ENCODE measurements at places on chromosomes 2 and 18.

- DNase-seq = no peak
These were observed 19.0 kb downstream of the BOK start for GRCh38 chr2:241577413-241578122.

- no peak for DNase-seq
These were observed 164.2 kb downstream of the ANTXR1 start for GRCh38 chr2:69177063-69177771.

- no peak for DNase-seq
These were observed 431.6 kb downstream of the ERBB4 start for GRCh38 chr2:212107014-212107413.

DNA sequence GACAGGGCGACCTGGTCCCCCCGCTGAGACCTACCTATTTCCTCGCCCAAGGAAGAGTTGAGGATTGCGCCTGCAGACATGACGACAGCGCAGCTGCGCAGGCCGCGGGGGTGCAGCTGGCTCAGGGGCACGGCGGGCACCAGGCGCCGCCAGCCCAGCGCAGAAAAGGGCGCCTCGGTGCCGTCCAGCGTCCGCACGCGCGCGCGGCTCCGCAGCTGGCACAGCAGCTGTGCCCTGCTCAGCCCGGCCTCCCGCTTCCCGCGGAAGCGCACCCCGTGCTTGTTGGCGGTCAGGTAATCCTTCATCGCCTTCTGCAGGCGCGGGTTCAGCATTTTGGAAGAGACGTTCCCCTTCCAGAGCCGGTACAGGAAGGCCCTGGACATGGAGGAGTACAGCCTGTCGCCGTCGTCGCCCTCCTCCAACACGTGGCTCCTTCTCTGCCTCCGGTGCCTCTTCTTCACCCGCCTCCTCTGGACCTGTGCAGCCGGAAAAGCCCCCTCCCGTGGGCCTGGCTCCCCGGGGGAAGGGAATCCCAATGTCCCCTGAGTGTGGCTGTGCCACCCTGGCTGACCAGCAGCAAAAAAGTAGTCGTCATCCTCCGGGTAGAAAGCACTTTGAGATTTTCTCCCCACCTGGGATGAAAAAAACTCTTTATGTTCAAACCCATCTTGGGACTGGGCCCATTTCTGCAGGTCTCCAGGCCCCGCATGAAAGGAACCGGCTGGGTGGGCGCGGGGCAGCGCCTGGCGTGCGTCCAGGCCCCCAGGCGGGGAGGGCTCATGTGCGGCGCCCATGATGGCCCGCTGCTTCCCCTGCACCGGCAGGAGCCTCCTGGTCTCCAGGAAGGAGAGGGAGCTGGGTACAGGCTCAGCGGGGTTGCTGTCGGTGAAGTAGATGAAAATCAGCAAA is 42.7 kb downstream of the ST6GAL2 start:
- DNase-seq = no peak

- no peak for DNase-seq
These were observed 37.0 kb upstream of the CRIM1 start for GRCh38 chr2:36318547-36318946.

DNA sequence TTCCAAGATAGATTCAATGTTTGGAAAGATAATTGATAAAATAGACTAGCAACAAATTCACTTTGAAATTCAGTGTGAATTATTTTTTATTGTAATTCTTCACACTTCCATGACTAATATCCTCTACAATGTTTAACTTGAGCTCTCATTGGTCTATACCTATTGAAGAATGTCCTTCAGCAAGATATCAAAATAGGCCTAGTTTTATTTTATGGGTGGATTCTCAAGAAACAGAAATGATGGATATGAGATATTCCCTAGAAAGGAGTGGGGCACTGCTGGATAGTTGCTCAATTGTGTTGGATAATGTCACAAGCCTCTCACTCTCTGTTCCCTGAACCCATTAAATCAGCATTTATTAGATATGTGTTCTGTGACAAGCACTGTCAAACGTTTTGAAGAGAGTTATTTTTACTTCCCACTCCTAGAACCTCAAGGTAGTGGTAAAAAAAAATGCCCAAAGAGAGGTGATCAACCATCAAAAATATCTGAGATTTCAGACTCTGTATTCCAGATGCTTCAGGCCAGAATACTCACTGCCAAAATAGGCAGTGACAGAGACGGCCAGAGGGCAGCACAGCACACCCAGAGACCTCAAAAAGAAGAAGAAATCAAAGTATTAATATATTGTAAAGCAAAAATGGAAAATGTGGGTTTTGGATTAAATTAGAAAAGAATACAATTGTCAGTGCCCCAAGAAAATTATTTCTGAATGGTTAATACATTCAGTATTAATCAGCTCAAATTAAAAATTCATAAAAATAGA is 87.5 kb downstream of the TRIB2 start:
- DNase-seq = no peak

DNA sequence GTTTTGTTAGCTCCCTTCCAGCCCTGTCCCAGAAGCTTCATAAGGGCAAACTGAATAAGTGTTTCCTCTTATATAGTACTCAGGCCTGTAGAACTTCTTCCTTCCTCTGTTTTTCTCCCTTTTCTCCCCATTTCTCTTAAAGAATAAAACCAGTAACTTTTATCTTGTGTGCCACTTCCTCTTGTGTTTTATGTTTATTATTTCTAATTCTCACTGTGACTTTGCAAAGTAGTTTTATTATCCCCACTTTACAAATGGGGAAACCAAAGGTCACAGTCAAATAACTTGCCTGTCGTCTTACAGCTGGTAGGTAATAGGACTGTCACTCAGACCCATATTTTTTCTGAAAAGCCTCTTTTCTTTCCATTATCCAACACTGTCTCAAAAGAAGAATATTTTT is 42.4 kb downstream of the RBBP8 start:
- no peak for DNase-seq

GRCh38 chr18:74994502-74995418 is 214.2 kb downstream of the PTGR3 start:
- peak; percentile 55 for DNase-seq

GRCh38 chr2:171921970-171922229 is 361 bp upstream of the HAT1 start:
- no peak for DNase-seq

GRCh38 chr2:47270421-47270820 is 115.3 kb upstream of the STPG4 start:
- no peak for DNase-seq

DNA sequence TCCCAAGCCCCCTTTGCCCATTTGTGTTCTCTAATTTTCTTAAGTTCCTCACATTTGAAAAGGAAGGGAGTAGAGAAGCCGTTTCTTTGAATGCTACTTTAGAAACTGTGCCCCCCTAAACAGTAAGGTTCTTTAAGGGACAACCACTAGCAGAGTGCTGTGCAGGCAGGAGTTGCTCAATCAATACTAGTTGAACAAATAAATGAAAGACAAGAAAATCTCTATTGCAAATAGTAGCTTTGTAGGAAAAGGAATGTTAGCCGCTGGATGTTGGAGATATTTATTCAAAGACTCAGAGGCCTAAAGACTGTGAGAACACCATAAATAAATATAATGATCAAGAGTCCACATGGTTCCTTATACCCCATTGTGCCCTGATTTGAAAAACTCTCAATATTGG is 119.8 kb upstream of the SMAD7 start:
- no peak for DNase-seq

DNA sequence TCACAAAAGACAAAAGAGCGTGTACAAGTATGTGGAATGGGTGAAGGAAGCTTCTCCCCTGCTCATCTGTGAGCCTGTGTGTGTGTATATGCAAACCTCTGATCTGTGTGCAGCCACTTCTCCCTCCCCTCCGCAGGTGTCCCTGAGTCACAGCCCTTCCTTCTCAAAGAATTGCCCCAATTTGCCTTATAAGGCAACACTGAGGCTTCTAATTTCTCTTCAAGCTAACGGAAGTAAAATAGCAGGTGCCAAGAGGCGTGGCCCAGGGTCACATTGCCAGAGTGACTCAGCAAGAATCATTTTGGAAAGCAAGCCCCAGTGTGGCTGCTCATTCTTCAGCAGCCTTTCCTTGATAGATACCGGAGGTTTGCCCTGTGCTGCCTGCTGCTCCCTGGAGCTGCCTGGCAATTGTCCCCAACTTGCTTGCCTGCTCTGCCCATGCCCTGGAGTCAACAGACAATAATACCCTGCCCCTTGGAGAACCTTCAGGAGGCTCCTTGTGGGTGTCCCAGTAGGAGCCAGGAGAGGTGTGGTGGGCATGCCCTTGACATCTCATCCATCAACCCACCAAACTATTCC is 37.3 kb upstream of the BMP10 start:
- DNase-seq = peak; percentile 92

GRCh38 chr2:69300650-69301049 is 86.4 kb downstream of the GFPT1 start:
- DNase-seq = no peak

GRCh38 chr18:60090170-60090569 is 190.4 kb downstream of the PMAIP1 start:
- DNase-seq = no peak

- no peak for DNase-seq
These were observed 81.9 kb downstream of the MEP1B start for GRCh38 chr18:32271672-32272208.

DNA sequence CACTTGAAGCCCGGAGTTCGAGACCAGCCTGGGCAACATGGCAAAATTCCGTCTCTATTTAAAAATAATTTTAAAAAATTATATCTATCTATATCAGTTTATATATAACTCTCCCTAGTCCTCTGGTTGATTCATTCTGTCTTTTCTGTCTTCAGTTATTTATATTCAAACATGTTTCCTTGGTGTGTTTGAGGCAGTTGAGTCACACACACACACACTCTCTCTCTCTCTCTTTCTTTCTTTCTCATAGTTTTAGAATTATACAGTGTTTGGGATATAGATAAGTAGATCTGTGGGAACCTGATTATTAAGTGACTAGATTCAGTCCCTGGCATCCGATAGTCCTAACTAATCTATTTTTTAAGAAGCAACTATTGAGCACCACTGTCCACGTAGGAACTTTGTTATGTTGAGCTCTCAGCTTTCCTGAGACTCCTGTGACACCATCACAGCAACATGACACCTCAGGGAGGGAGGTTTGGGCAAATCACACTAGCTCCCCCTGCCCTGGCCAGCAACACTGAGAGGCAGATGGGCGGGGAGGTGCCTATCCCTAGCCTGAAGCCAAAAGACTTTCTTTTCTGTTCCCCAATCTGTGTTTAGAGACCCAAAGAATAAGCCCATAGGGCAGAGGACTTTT is 482.7 kb downstream of the DLGAP1 start:
- DNase-seq = no peak

GRCh38 chr2:207332480-207333212 is 166.9 kb upstream of the KLF7 start:
- no peak for DNase-seq

DNA sequence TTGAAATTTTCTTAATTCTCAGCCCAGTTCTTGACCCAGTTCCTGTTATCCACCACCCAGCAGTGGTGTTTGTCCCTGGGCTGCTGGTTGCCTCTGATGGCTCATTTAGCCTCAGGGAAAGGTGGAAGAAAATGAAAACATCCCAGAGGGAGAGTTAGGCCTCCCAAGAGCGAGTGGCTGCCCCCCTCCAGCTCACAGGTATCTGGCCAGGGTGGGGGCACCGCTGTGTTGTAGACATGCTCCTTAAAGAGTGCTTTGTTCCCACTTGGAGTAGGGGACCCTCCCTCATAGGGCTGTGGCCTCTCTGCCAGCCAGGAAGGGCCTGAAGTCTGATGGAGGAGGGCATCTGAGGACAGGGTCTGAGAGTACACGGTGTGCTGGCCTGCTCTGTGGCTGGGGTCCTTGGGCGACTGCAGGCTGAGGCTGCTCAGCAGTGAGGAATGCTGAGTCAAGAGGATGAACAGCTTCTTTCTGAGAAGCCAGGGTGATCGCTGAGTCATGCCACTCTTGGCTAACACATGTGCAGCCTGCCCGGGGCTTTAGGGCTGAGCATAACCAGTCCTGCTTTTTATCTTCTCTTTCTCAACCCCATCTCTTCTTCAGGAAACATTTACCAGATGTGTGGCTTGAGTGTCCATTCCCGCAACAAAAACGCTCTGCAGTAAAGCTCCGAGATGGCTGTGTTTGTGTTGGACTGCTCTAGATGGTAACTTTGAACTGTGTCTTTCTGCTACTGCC is 72.3 kb downstream of the IL1R2 start:
- peak; percentile 54 for DNase-seq

DNA sequence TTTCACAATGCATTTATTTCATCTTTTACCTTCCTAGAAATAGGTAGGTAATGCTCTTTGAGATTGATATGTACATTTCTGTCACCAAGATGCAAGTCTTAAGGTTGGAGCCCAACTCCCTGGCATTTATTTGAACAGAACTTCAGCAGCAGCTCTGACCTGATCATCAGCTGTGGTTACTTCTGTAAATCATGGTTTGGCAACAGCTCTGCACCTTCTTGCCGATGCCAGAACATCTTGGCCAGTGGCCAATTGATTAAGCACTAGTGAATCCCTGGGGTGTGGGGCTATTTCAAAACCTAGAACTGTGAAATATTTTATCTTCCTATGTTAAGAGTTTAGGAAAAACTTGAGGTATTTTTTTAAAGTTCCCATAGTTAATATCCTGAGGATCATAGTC is 124.8 kb upstream of the NYAP2 start:
- no peak for DNase-seq

DNA sequence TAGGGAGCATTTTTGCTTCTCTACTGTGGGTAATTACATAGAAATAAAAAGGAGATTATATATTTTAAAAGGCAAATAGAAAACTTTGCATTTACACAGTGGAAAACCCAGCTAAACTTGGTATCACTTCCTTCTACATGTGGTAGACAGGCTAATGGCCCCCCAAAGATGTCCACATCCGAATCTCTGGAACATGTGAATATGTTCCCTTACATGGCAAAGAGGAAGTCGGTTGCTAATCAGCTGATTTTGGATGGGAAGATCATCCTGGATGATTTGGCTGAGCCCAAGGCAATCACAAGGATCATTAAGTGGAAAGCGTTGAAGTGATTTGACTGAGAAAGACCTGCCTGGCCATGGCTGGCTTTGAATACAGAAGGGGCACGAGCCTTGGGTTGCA is 26.2 kb downstream of the CREG2 start:
- no peak for DNase-seq

GRCh38 chr2:38167968-38168350 is 92.0 kb upstream of the CYP1B1 start:
- DNase-seq = no peak

- no peak for DNase-seq
These were observed 38.4 kb downstream of the PELI1 start for GRCh38 chr2:64105670-64106461.

- no peak for DNase-seq
These were observed 28.6 kb upstream of the PPP4R1 start for GRCh38 chr18:9642799-9643462.

Measured in activated CD4-positive, alpha-beta memory T cell treated with anti-CD3 and anti-CD28 coated beads, Interleukin-2, amount 10 ng/mL, durations not matched to agents 7 days and 5 days (primary cell).